ENCODE measurements at places on chromosomes 1 and 21.
A peak's percentile ranks its signal among the peaks of the same experiment; 100 is the strongest.

- no peak for DNase-seq
These were observed 30.9 kb downstream of the TNFSF4 start for GRCh38 chr1:173176246-173176645.

- DNase-seq = no peak
These were observed 82.8 kb downstream of the TNFSF18 start for GRCh38 chr1:172967936-172968335.

GRCh38 chr1:27341525-27342252 is at the start of gene SYTL1:
SYTL1 (plus strand) TSS chr1:27342022; CDS start chr1:27345335, 3,313 bp downstream.
- DNase-seq = peak; percentile 74

- no peak for DNase-seq
These were observed 14.9 kb downstream of the CREG1 start for GRCh38 chr1:167538657-167539056.

DNA sequence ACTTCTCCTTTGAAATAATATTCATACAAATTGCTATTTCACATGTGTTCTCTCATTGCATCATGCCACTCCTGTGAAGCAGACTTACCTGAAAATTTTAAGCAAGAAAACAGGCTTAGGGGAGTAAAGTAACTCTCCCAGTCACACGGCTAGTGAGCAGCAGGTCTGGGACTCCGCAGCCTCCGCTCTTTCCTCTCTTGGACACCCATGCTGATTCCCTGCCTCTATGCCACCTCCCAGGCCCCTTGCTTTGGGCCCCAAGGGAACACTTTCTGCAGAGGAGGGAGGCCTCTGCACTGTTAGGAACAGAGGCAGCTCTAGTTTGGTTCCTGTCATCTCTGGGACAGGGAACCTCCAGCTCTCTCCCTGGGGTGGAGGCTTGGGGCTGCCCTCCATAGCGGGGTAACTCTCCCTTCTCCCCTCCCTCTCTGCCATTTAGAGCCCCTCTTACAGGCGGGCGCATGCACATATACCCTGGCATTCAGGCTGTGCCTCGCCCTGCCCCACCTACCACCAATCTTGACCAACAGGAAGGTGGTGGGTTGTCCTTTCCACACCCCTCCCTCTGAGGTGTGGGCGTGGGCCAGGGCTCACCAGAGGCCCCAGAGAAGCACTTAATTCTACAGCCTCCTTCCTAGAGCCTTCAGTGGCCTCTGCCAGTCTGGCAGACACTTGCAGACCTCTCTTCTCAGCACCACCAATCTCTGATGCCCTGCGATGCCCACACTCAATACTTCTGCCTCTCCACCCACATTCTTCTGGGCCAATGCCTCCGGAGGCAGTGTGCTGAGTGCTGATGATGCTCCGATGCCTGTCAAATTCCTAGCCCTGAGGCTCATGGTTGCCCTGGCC is at the start of gene RXFP4:
TSS of gene RXFP4 (plus strand) at position 646 of the 852 bp plus-strand sequence. CDS start at position 718, 72 bp downstream.
- DNase-seq = no peak

DNA sequence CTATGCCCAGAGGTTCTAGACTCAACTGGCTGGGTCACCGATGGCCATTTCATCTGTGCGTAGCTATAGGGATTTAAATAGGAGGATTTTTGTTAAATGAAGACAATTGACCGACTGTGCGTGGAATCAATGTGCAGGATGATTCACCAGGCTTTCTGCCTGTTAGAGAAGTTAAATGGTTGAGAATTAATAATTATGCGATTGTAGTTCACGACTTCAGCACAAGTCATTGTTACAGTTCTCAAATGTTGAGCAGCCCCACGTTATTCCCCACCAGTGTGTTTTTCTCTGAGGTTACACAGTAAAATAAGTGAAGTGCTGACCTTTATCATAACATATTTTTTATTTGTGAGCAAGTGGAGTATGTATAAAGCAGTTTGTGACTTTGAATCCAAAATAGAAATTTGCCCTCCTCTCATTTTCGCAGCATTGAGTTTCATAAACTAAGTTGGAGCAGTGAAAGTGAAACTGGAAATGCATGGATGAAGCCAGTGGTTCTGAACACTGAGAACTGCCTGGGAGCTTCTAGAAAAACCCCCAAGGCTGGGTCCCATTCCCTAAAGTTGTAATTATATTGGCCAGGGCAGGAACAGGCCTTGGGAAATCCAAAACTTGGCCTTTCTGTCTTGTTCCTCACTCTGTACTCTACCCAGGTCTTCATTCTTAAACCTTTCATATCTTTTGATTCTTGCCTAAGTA is 102.6 kb downstream of the GALNT2 start:
- peak; percentile 18 for DNase-seq

- no peak for DNase-seq
These were observed 42.3 kb downstream of the NEK7 start for GRCh38 chr1:198199105-198199504.

DNA sequence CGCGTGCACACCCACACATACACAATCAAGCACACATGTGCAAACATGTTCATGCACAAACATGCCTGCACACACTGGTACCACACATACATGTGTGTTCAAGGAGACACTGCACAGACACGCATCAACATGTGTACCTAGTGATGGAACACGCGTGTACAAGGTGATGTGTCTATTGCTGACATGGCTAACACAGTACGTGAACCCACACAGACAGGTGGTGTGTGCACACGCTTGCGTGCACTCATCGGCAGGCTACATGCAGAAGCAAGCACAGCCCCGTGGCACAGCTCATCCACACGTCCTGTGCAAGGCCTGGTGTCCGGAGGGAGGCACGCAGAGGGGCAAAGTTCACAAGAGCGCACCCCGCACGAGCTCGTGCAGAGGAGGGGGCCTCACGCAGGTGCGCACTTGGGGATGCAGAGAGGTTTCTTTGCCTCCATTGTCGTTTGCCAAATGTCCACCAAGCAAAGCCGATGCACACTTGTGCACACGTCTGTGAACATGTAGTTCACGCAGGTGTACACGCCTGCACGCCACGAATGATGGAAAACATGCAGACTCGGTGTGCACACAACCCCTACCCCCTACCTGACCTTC is 969 bp downstream of the ACAP3 start:
- no peak for DNase-seq

- DNase-seq = peak; percentile 47
These were observed 106.8 kb downstream of the LMO4 start for GRCh38 chr1:87435484-87435883.

DNA sequence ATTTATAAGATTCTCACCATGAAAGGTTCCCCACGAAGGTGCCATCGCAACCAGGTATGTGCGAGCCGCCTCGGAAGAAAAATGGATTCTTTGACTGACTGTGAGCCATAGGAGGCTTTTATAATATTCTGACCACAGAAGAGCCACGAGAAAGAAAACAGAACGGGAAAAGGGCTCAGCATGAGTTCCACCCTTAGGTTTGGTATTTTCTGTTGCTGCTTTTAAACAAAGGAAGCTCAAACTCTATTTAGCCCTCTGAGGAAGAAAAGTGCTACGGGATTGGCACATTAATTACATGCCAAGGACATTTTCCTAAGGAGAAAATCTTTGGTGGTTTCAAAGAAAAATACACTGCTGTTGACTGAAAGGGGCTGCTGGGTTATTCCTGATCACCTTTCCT is 39.3 kb downstream of the MIS18A start:
- no peak for DNase-seq

GRCh38 chr1:178382372-178382771 is 114.4 kb downstream of the CLEC20A start:
- no peak for DNase-seq

GRCh38 chr1:15305468-15305770 is 58.4 kb downstream of the FHAD1 start:
- DNase-seq = no peak

- DNase-seq = no peak
These were observed 72.9 kb downstream of the PLA2G4A start for GRCh38 chr1:186901631-186902030.

- DNase-seq = no peak
These were observed 165.9 kb downstream of the PTBP2 start for GRCh38 chr1:96887501-96887900.

GRCh38 chr1:229272164-229273158 is 1.6 kb downstream of the RAB4A start:
- peak; percentile 83 for DNase-seq

GRCh38 chr1:201397675-201398074 is 1.4 kb downstream of the LAD1 start:
- DNase-seq = no peak

- DNase-seq = no peak
These were observed 76.5 kb upstream of the BTG3 start for GRCh38 chr21:17688912-17689874.

- DNase-seq = no peak
These were observed 2.7 kb downstream of the DPT start for GRCh38 chr1:168726281-168726680.

- peak; percentile 30 for DNase-seq
These were observed 60.3 kb downstream of the SLC45A1 start for GRCh38 chr1:8378178-8378577.

- DNase-seq = peak; percentile 18
These were observed 9.2 kb upstream of the SLC6A9 start for GRCh38 chr1:44040418-44040817.

- DNase-seq = no peak
These were observed 5.4 kb downstream of the SOAT1 start for GRCh38 chr1:179298952-179299351.

DNA sequence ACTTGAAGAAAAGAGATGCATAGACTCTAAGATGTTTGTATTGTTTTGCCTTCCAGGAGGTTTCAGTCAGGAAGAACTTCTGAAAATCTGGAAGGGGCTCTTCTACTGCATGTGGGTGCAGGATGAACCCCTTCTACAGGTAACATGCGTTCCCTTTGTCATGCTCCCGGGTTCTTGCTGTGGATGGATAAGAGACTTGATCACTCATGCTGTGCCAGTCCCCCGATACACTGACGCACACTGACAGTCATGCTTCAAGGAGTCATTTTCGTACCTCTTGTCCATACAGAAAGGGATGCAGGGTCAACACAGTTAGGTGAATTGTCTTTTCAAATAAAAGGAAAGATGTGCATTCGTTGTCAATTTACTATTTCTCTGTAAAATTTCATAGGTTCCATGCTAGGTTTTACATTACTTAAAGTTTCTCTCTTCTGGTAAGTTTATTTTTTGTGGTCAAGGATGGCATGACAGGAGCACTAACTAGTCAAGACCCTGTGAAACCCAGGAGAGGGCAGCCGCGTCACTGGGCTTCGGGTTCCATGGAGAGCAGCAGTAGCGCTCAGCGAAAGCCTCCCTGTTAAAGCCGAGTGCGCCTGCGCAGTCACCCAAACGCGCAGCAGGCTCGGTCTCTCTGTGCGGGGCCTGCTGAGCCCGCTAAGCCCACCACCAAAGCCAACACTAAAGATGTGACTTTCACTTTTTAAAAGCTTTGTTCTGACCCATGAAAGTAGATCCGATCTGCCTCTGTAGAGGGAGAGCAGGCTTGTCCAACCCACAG is 10.7 kb downstream of the RRP1B start:
- no peak for DNase-seq

DNA sequence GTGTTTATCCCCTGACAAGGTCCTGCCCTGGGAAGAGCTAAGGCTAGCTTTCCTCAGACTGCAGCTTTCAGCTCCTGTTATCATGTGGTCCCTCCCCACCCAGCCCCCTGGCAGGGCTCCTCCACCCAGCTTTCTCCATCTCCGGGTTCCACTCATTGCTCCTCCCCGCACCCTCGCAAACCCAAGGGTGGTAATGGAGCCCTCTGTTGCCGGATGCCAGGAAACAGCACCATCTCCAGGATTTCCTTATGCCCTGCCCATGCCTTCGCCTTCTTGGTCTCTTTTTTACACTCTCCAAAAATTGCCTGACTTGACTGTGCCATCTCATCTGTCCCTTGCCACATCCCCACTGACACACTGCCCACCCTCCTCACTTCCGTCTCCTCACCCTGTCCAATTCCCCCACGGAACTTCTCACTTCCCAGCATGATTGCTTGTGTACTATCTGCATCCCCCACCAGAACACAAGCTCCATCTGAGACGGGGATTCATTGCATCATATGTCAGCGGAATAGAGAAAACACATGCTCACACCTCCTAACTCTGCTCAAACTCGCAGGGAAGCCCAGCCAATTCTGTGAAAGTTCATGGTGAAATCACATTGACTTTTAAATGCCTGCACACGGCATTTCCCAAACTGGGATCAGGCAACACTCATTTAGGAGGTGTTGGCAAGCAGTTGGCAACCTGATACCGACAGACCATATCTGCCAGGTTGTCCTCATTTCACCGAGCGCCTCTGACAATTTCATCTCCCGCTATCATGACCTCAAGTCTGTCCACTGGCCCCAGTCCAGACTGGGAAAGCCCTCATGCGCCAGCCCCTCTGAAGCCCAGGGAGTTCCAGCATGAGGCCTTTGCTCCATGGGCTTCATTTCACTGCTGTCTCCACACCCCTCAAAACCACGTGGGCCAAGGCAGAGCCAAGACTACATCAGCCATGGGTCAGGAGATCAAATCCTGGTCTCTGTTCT is 201.1 kb downstream of the MATN1 start:
- DNase-seq = no peak

DNA sequence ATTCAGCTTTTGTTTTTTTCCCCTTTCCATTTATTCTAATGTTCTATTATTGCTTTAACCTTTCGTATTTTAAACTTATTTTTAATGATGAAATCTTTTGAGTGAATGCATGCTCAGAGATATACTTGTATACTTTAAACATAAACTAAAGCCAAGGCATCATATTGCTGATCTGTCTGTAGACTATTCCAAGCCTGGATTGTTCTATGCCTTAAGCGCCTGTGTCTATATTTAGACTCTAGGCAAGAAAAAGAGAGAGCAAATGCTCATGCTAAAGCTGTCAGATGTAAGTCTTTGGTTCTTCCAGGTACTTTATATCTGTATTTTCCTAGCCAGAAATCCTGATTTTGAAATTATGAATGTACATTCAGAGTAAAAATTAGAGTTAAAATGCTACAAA is 14.4 kb downstream of the SH3GLB1 start:
- DNase-seq = no peak

- no peak for DNase-seq
These were observed 2.6 kb upstream of the GNG5 start for GRCh38 chr1:84509029-84509428.

DNA sequence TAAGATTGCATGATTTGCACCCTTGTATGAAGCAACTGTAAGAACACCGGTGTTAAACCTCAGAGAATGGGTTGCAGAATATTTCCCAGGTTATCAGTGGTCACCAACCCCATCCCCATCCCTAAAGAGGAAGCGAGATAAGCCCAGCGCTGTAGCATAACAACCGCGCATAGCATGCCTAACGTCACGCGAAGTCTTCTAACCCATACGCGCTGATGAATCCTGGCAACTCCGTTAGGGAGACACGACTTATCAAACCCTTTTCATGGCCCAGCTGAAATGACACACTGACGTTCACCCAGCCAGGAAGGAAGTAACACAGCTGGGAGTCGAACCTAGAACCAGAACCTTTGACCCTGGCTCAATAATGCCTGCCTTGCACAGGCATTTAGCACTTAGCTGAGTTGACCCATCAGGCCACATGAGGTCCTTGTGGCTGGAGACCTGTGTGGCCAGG is 24.2 kb downstream of the TMEM51 start:
- DNase-seq = peak; percentile 86

Data from MV-4-11 (cell line).